ENCODE measurements at places on chromosomes 6 and 20.

GRCh38 chr20:45836841-45837240 is 3.2 kb downstream of the SNX21 start:
- DNase-seq, result no peak

GRCh38 chr6:168368066-168368820 is 48.7 kb upstream of the DACT2 start:
- no peak for DNase-seq

GRCh38 chr6:6492675-6493074 is 95.8 kb upstream of the LY86 start:
- DNase-seq, result no peak

DNA sequence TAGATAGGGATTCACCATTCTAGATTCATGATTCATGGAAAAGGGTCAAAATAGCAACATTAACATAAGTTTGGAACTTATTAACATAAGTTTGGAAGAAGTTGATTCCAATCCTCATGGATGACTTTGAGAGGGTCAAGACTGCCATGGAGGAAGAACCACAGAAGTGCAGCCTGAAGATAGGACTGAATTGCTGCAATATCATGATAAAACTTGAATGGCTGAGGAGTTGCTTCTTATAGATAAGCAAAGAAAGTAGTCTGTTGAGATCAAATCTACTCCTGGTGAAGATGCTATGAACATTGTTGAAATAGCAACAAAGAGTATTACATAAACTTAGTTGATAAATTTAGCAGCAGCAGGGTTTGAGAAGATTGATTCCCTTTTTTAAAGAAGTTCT is 62.2 kb downstream of the GMDS start:
- no peak for DNase-seq

DNA sequence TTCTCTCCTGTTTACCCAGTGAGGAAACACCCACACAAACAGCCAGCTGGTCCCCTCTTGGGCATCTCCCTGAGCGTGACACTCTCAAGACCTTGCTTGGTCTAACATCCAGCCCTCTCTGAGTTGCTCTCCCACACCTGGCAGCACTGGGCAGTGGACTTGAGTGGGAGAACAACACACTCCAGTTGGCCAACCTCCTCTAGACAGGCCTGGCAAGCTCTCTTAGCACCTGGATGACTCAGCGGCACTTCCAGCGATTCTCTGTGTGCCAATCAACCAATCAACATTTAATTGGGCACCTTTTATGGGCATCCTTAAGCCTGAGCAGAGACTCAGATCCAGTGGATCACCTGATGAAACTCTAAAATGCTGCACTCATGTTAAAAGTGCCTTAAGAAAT is 76.6 kb upstream of the QKI start:
- no peak for DNase-seq

- no peak for DNase-seq
Observed at GRCh38 chr6:35317483-35318195, 20.0 kb downstream of the DEF6 start.

DNA sequence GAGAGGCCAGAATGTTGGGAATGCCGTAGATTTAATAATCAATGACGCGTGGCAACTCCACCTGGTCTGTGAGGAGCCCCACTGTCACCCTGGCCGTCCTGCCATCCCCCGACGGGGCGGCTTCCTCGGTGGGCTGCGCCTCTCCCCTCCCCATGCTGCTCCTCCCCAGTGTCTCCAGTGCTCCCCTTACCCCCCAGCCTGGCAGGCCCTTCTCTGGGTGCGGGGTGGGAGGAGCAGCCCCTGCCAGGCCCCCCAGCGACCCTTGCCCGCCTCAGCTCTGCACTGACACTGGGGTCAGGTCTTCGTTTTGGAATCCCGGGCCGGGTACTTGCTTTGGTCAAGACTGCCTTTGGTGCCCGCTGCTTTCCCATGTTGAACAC is 82.3 kb upstream of the FRMD1 start:
- no peak for DNase-seq

DNA sequence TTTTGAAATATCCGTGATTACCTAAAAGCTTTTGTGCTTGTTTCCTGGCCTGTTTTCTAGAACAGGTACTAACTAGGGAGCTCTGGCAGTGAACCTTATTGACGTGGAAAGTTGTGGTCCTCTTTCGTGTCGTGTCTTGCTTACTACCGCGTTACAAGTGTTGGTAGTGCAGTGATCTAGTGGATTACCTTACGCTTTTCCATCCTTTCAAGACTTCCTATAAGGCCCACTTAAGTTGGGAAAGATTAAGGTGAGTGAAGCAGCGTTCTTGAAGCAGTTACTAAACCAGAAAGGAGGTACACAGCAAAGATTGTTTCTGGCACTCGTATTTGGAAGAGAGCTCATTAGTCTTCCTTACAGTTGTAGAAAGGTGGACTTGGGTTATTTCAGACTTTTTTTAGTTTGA is 1.9 kb downstream of the PNRC1 start:
- peak; percentile 41 for DNase-seq

DNA sequence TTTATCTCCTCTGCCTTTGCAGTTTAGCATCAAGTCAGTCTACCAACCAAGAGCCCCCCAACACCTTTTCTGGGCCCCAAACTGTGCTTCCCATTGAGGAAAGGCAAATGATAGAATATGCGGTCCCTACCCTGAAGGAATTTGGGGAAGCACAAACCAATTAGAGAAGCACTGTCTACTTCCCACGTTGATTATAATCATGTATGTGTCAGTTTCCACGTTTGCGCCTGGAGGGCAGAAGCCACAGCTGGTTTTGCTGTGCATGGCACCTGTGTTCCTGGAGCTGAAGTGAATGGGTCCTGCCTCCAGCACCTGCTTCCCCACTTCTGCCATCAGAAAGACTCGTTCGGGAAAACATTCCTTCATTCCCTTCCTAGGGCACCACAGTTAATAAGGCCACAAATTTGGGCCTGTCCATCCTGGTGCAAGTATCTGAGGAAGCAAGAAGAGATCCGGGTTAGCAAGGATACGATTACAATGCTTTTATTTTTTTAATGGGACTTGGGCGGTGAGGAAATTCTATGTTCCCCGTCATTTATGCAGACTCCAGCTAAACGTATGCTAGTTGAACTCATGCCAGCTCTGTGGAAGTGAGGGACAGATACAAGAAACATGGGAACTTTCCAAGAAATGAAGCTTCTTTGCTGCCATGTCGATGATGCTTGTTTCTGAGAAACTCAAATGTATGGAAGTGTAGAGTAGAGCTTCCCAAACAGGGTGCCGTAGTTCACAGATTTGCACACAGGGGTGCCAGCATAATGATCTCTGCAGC is 333.5 kb downstream of the NRN1 start:
- DNase-seq, result no peak

Measured in T-helper 2 cell (primary cell).